ENCODE measurements at places on chromosomes 5 and 9. TPM values are rescaled to one million over a fixed set of nuclear protein-coding genes. Genes with fewer than 3 reads are reported as not detected.

DNA sequence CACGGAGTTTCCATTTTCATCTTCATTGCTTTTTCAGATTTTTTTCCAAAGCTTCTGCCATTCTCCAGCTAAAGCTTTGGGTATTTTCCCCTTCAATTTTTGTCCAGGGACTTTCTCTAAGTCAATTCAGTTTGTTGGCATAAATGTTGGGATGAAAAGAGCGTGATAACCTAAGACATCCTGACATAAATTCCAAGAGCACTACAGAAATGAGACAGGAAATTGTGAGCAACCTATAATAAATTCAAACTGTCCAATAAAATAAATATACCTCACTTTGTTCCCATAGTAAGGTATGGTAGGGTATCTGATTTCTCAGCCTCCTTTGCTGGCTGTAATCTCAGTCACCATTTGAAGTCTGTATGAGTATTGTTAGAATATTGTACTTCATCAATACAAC is 8.4 kb downstream of the ADAMTSL1 start:
- no peak for DNase-seq

- DNase-seq, result no peak
These were observed 71.3 kb downstream of the VCAN start for GRCh38 chr5:83542839-83543238.

DNA sequence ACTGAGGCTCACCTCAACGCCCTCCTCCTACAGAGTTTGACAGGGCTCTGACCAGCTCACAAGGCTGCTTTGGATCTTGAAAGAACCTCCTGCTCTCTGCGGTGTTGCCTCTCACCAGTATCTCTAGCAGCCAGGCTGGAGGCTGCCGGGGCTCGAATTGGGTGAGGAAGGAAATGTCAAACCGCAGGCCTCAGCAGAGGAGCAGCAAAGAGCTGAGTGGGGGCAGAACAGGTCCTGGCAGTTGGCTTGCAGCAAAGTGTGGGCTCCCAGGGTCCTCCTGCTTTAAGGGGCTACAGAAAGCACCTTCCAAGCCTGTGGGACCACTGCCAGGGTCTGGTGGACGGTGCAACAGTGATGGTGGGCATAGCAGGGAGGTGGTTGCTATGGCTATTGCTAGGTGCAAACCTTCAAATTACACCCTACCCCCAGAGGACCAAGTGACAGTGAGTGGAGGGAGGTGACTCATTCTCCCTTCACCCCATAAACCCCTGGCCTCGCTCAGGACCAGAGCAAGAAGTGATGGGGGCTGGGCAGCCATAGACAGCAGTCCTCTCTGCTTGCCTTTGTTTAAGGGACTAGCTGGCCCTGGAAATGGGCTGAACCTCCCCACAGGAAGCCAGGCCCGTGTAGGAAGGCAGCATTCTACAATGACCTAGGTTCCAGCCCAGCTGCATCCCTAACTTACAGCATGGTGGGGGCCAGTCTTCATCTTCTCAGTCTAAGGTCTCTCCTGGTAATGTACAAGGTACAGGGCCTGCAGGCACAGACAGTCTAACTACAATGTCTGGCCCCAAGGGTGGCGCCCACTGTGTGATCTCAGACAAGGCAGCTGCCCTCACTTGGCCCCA is 18.7 kb downstream of the LCP2 start:
- DNase-seq, result no peak

GRCh38 chr9:132446887-132447286 is 36.9 kb downstream of the CFAP77 start:
- DNase-seq, result no peak

GRCh38 chr5:111927191-111927590 is 170.2 kb upstream of the NREP start:
- DNase-seq, result no peak

RANBP17 gene
- 18.8 TPM for total RNA-seq

TAS2R1 gene
- not detected for total RNA-seq

SLCO4C1 gene
- not detected for total RNA-seq

ITK gene
- total RNA-seq, result 2.1 TPM

Data from esophagus muscularis mucosa (tissue), 4 donors.